ENCODE measurements at places on chromosomes 5 and 9.

DNA sequence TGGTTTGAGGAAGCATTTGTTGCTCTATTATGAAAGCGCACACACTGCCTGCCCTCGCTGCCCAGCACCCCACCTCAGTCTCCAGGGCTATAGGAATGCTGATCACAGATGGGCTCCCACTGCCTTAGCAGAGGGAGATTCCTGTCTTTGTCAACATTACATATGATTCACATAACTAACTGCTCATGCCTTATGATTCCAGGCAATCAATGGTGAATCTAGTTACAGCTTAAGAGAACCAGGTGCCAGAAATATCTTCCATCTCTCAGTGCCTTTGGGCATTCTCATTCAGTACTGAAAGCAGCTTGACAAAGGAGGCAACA, 458.9 kb upstream of the C9orf72 start:
- DNase-seq = no peak

DNA sequence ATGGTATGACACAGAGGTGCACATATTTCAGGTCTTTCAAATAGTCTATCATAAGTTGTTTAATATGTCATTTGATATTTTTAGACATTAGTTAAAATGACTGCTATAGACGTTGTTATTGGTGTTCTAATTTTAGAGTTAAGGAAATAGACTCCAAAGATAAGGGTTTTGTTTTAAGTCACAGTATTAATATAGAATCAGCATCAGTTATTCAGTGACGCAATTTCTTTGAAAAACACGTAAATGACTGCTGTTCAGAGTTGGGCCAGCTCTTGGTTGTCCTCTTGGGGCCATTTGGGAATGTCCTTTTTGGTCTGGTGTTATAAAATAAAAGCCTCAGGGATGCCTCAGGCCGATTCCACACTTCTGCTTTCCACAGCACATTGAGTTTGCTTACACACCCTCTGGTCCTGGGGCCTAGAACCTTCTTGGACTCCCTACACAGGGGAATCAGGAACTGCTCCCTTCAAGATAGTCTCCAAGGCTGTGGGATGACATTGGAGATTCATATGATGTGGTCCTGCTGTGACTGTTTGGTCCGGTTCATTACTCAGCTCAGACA, 14.3 kb downstream of the OTULIN start:
- no peak for DNase-seq

GRCh38 chr9:19026375-19026774, 6.6 kb downstream of the SAXO1 start:
- no peak for DNase-seq

- no peak for DNase-seq
Measured at GRCh38 chr5:1477341-1477740, 32.1 kb upstream of the SLC6A3 start.

GRCh38 chr5:53039855-53040254, 50.7 kb downstream of the ITGA2 start:
- DNase-seq = no peak

DNA sequence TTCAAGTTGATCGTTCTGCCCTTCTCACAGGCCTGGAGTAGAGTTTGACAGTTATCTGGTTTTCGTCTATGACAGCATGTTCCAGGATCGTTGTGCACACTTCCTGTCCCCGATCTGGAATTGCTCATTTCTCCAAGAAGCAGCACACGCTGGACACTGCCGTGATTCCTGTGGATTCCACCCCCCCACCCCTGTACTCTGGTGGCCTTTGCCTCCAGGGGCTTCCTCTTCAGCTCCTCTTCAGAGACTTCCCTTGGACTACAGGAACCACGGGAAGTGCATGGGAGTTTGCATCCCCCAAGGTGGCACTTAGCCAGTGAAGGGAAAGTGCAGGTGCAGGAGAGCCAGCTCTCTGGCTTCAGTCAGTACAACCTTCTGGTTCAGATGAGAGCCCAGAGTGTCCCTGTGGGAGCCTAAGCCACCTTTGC, 160.7 kb downstream of the CACNA1B start:
- DNase-seq = no peak

GRCh38 chr9:1871626-1872419, 143.3 kb upstream of the SMARCA2 start:
- no peak for DNase-seq

GRCh38 chr5:148740966-148741742, 85.3 kb upstream of the ADRB2 start:
- DNase-seq = no peak

DNA sequence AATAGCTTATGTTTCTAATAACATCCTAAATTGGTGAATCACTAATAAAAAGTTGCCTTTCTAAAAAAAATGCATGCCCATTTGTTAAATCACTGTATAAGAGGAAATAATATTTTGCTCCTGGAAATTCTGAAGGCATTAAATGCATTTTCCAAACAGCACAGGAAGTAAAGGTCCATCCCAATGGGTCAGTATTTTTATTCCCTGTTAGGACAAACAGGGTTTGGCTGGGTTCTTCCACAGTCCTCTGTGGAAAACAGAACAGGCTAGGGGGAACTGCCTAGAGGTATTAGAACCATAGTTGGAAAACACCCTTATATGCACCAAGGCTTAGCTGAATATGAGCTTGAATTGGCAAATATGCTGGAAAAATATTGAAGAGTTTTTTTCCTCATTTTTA, 85.2 kb downstream of the OXCT1 start:
- DNase-seq = no peak
